ENCODE measurements at places on chromosomes 2 and 18. TPM values are rescaled to one million over a fixed set of nuclear protein-coding genes. Genes with fewer than 3 reads are reported as not detected.

GRCh38 chr2:148979164-148979918 lies 59.2 kb upstream of the LYPD6B start:
- DNase-seq, result no peak

DNA sequence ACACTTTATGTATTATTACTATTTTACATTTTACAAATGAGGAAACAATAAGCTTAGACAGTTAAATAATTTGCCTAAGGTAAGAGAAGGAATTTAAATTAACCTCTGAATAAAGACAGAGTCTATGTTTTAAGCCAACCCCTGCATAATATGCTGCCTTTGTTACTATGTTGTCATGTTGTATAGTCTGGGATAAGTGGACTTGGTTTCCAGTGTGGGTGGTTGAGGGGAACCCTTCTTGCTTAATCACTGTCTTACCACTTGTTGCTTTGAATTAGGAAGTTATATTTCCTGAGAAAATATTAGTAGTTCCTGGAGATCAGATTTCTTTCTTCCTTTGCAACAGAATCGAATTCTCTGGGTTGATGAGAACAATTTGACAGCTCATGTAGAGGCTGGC lies 52.6 kb downstream of the AGPS start:
- no peak for DNase-seq

DNA sequence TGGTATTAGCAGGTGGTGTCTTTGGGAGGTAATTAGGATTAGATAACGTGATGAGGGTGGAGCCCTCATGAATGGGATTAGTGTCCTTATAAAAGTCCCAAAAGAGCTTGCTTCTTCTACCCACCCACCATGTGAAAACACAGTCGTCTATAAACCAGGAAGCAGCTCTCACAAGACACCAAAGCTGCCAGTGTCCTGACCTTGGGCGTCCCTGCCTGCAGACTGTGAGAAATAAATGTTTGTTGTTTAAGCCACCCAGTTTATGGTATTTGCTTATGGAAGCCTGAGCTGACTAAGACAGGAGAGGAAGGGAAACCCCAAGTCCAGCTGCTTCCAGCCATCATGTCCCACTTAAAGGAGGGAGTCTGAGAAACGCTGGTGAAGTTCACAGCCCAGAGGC lies 13.6 kb downstream of the ADI1 start:
- no peak for DNase-seq

Gene WDPCP
- 7.9 TPM for total RNA-seq

Gene TSGA10
- 6.7 TPM for total RNA-seq

Gene RAB6C
- total RNA-seq, result not detected

DNA sequence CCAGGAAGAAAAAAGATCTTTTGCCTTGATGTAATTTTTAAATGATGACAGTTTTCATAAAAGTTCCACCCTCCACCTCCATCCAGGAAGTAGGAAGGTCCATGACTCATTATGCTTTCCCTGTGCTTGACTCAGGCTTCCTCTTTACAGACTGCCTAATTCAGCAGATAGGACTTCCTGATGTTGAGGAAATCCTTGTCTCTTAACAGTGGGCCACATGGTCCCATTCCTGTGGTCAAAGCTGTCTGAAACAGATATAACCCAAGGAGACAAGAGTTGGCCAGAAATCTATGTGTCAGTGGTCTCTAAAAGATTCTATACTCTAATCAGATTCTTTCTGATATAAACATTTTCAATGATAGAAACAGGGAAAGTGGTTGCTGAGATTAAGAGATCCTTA lies 119.1 kb downstream of the BAZ2B start:
- DNase-seq, result no peak

Gene FEV
- not detected for total RNA-seq

Gene CNTNAP5
- not detected for total RNA-seq

DNA sequence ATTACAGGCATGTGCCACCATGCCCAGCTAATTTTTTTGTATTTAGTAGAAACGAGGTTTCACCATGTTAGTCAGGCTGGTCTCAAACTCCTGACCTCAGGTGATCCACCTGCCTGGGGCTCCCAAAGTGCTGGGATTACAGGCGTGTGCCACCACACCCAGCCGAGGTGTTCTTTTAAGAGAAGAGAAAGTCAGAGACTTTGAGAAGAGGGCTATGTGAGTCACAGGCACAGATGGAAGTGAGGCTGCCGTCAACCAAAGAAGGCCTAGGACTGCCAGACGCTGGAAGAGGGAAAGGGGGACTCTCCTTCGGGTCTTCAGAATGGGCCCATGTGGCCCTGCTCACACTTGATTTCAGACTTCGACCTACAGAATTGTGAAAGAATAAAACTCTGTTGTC lies 67.2 kb upstream of the SH3BP4 start:
- no peak for DNase-seq

Gene APLF
- total RNA-seq, result 3.6 TPM

GRCh38 chr2:239368321-239368720 lies 32.5 kb downstream of the HDAC4 start:
- no peak for DNase-seq

Gene BOLL
- not detected for total RNA-seq

GRCh38 chr2:236366397-236366796 lies 102.2 kb upstream of the ASB18 start:
- peak; percentile 10 for DNase-seq

Gene RRM2
- total RNA-seq, result 427 TPM

DNA sequence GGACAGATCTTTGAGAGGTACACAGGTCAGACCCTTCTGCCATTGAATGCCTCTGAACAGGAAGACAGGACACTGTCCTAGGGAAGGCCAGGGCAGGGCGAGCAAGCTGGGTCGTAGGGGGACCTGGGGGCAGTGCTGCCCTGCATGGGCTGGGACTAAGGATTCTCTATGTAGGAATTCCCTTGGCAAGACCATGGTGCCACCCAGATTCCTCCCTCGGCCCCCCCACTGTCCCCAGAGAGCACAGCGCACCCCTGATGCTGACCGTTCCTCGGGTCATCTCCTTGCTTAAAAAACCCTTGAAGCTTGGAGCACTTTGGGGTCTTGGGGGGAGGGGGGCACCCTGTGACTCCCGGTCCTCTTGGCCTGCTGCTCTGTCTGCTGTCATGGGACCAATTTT lies 195.1 kb downstream of the SEPTIN10 start:
- DNase-seq, result no peak

- DNase-seq, result no peak
Observed at GRCh38 chr18:65852273-65852672, 101.5 kb downstream of the CDH7 start.

- DNase-seq, result no peak
Observed at GRCh38 chr2:27039426-27039825, 6.7 kb downstream of the TMEM214 start.

- no peak for DNase-seq
Observed at GRCh38 chr2:207133820-207134519, 31.8 kb downstream of the KLF7 start.
